ENCODE measurements at places on chromosomes 12 and 14.

GRCh38 chr14:70269582-70269981 is 80.8 kb upstream of the SLC8A3 start:
- no peak for DNase-seq

GRCh38 chr12:92446083-92446460 is 256.7 kb upstream of the PLEKHG7 start:
- DNase-seq = no peak

- DNase-seq = no peak
These were observed 13.9 kb downstream of the PELI2 start for GRCh38 chr14:56131865-56132833.

GRCh38 chr12:132838410-132839080 is 9.9 kb upstream of the GOLGA3 start:
- DNase-seq = no peak

DNA sequence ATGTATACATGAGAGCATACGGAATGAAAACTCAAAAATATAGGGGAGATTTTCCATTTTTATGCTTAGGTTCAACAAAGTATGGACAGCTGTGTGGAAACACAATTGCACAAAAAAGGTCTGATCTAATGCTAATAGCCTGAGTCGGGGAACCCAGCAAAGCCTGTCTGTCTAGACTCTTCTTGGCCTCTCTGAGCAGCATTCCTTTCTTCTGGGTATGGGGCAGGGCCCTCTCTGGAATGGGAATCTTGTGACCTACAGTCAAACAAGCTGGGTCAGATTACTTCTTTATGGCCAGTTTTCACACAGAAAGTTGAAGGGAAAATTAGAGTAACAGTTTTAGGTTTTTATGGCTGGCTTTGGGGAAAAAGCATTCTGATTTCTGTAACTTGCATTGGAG is 534.0 kb upstream of the LMO3 start:
- DNase-seq = no peak

DNA sequence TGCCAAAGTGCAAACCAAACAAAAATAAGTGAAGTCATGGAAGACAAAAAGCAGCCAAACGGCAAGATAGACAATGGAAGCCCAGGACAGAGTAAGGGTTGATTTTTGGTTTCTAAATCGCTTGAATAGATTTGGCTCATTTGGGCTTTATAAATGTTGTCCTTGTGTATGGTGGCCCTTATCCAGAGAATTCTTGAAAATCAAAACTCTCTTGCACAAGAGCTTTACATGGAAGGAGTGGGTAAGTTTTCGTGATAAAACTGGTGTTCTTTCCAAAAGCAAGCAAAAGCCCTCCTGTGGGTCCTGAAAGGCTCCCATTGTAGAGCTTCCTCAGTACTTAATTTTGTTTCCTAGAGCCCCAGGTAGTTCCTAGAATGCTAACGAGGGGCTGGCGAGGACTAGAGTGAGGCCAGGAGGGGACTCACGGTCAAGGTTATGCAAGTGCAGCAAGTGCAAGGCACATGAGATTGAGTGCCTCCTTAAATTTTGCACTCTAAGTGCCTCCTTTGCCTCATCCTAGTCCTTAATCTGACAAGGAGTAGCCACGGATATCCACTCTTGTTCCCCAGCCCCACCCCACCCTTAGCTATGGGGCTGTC is 4.1 kb downstream of the SIX6 start:
- DNase-seq = no peak

DNA sequence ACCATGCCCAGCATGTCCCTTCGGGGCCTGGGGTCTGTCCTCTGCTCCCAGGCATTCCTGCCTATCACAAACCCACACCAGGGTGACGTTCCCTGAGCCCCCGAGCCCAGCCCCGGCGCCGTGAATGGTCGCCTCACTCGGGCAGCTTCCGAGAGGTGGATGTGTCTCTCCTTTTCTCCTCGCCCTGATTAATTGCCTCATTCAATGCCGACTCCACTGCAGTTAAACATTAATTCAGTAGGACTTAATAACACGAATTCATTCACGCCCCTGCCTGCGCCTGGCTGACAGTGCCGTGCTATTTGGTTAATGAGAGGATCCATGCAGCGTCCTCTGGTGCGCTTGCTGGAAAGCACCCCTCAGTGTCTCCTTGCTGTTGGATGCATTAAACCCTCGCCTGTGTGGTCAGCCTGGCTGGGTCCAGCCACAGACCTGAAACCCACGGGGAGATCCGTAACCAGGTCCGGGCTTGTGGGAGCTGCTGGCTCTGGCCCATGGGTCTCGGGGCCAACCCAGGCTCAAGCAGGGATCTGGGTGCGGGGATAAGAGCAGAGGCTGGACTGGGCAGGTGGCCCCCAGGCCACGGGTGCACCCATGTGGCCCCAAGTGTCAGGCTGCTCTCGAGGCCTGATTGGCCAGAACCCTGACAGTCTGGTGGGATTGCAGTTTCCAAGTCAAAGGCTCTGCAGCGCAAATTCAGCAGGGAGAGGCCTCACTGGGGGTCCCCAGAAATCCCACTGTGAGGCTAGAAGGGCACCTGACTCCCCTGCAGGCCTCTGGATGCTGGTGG is 55.4 kb downstream of the FBRSL1 start:
- no peak for DNase-seq

DNA sequence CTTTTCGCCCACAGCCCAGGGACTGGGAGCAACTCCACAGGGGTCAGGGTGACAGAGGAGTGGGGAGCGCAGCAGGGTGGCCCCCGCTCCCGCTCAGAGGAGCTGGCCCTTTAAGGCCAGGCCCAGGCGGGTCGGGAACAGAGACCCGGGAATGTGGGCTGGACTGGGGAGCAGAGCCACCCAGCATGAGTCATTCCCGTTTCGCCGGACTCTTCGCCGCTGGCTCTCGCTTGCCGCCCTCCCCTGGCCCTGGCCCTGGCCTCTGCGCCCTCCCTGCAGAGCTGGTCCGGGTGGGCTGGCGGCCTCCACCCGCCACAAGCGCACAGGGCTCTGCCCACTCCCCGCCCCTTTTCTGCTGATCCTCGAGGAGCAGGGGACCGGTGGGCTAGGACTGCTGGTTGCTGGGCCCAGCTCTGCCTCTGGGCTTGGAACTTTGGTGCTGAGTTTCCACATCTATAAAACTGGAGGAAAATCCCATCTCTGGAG is 92.8 kb downstream of the NINJ2 start:
- DNase-seq = no peak

DNA sequence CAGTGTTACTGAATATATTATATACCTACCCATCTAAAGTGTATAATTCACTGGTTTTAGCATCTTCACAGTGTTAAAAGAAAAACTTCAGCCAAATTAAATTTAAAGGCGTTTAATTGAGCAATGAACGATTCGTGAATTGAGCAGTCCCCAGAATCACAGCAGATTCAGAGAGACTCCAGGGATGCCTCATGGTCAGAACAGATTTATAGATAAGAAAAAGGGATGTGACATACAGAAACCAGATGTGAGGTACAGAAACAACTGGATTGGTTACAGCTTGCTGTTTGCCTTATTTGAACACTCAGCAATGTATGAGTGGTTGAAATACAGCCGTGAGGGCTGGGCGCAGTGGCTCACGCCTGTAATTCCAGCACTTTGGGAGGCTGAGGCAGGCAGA is 84.6 kb downstream of the WNK1 start:
- no peak for DNase-seq

DNA sequence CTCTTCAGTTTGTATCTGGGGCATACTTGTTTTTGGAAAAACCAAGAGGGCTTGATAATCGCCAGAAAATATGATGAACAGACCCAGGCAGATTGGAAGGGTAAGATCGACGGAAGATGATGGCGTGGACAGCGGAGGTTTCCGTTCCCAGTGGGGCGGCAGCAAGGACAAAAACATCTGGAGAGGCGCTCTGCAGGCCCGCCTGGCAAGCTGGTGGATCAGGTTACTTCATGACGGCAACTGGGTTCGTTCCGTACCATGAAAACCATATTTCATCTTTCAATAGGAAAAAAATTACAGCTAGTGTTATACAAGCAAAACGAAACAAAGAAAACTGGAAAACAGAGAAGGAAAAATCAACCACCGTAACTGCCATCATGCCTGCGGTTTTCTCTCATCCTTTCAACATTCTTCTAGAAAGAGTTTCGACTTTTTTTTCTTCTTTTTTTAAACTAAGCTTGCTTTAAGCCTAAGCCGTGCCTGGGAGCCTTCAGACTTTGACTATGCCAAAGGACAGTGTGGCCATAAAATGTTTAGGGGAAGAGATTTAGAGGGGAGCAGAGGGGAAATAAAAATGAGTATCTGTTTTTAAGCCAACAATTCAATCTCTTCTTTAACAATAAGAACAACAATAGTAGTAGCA is 210.5 kb downstream of the FOXN3 start:
- DNase-seq = no peak

DNA sequence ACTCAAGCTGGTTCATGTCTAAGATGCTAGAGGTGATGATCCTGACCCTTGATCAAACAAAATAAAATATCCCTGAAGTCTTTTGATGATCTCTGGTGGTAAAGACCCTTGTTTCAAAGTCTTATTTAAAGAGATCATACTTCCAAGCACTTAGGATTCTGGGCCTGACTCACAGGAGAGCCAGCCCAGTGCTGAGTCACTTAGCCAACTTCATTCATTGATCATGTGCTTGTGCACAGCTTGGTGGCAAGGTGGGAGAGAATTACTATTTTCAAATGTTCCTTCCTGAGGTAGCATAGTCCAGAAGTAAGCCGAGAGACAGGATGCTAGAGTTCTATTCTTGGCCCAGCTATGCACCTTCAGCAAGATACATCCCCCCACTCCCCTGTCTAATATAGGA is 40.6 kb downstream of the SCN8A start:
- DNase-seq = no peak

GRCh38 chr12:10069099-10069498 is 29.7 kb downstream of the CLEC1A start:
- DNase-seq = no peak

DNA sequence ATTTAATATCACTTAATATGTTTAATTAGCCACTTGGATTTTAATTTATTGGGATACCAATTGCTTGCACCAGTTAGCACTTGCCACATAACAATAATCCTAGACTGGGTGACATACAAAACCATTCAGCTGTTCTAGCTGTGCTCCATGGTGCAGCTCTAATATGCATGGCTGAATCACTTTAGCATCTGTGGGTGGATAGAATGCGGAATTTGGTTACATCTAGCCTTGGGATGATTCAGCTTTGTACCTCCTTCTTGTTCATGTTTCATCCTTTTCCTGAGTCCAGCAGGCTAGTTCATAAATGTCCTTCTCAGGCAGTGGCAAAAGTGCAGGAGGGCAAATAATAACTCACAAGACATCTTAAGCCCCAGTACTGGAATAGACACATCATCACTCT is 1263.0 kb downstream of the LRFN5 start:
- DNase-seq = no peak

DNA sequence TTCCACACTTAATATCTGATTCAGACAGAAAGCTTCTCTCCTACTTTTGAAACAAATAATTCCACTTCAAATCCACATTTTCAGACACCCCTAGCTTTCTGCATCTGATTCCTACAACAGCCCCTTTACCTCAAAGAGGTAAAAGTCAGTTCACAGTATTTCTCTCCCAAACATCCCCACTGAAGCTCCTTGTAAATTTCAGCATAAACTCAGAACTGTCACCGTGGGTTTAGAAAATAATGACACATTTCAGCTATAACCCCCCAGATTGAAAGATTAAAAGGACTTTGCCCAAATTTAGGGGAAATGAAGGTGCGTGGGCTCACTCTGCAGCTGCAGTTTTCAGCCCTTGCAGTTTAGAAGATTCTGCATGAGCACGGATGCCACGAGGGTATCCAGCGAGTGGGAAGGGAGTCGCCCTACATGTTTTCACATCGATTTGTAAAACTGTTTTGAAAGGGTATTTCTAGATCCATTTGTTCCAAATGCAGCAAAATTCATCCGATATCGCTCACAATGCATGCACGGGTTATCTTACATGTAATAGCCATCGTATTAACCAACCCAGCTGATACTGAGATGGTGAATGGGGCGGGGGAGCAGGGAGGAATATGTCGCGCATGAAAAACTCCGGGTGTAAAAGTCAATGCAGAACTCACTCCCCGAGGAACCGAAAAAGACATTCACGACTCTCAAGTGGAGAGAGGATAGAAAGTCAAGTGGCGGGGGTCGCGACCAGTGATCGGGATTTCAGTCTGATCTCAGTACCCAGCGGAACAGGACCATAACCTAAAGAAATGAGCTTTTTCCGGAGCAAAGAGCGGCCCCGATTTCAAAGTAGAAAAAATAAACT is 5.0 kb upstream of the CCND2 start:
- DNase-seq = no peak

- DNase-seq = no peak
These were observed 15.0 kb downstream of the MDM1 start for GRCh38 chr12:68317047-68317667.

GRCh38 chr12:124131659-124132058 is 158.6 kb downstream of the ZNF664 start:
- no peak for DNase-seq

DNA sequence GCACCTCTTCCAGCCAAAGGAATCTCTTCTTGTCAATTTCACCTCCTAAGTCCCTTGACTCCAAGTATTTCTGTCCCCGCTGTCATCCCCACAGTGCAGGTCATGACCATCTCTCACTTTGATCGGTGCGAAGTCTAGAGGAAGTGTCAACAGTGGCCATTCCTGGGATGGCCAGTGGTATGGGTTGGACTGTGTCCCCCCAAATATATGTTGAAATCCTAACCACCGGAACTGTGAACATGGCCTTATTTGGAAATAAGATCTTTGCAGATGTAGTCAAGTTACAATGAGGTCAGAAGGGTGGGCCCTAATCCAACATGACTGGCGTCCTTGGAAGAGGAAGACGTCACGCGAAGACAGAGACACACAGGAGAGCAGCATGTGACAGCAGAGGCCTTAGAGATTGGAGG is 155.9 kb upstream of the PRMT8 start:
- no peak for DNase-seq

GRCh38 chr14:37924622-37925021 is 283.1 kb upstream of the SSTR1 start:
- DNase-seq = no peak

GRCh38 chr14:66085224-66085623 is 400.9 kb upstream of the CCDC196 start:
- DNase-seq = no peak

DNA sequence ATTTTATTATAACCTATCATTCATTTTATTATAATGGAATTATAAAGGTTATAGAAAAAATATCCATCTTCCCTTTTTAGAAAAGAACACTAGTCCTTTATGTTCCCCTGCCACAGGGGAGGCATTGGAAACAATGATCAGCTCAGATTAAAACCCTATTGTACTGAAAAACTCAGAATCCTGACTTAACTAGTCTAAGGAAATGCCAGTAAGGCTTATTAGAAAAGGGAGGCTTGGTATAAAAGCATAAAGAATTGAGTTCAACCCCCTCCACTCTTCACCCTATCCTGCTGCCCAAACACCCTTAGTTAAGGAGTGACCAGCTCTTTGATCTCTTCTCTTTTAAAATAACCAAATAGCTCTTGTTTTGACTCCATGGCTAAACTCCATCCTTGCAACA is 36.0 kb downstream of the PUS7L start:
- no peak for DNase-seq

- no peak for DNase-seq
These were observed 43.8 kb upstream of the TSPAN11 start for GRCh38 chr12:30882706-30883105.

GRCh38 chr14:73903028-73903427 is 16.4 kb downstream of the ZNF410 start:
- DNase-seq = no peak

GRCh38 chr14:73125169-73125588 is 11.1 kb upstream of the PSEN1 start:
- no peak for DNase-seq

Data from activated CD4-positive, CD25-positive, alpha-beta regulatory T cell treated with anti-CD3 and anti-CD28 coated beads, Interleukin-2, amount 50 U/mL, for 72 hours (primary cell).